ENCODE measurements at places on chromosomes 1 and 21. TPM values are rescaled to one million over a fixed set of nuclear protein-coding genes. Genes with fewer than 3 reads are reported as not detected.

The AK2 gene
- total RNA-seq, result 112 TPM

The GALNT2 gene
- 67.2 TPM for total RNA-seq

- no peak for DNase-seq
These were observed 13.8 kb upstream of the MYOC start for GRCh38 chr1:171666114-171666769.

GRCh38 chr1:232589111-232589811 lies 40.7 kb downstream of the SIPA1L2 start:
- DNase-seq, result no peak

DNA sequence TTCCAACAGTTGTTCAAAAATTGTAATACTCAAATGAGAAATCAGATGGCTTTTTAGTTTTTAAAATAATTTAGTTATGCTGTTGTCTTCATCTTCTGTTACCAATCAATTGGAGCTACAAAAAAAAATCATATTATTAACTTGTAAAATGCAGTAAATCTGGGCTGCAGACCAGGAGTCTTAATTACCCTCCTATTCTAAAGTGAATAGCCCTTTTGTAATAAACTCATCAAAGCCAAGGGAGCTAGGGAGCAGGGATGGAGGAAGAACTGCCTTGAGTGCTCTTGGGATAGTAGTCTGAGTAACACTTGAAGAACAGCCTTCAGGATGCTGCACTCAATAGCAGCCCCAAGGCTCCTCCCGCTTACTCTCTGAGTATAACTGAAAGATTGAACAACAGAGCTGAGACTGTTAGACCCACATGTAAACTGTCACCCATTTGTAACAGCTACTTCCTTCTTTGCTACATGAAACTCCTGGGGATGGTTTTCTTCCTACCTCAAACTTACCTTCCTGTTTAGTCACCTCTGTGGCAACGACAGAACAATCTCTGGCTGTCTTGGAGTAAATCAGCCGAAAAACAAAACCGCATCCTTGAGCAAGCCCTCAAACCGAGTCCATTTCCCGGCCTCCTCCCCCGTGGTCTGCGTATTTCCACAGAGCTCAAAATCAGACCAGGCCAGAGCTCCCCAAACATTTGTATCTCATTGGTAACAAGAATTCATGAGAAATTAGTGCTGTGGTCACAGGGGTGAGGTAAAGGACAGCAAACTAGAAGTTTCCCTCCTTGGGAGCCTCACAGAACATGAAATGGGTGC lies 55.9 kb downstream of the CD58 start:
- no peak for DNase-seq

All from glomerular endothelial cell (primary cell).